ENCODE measurements at places on chromosomes 6 and 20.
A peak's percentile ranks its signal among the peaks of the same experiment; 100 is the strongest.

DNA sequence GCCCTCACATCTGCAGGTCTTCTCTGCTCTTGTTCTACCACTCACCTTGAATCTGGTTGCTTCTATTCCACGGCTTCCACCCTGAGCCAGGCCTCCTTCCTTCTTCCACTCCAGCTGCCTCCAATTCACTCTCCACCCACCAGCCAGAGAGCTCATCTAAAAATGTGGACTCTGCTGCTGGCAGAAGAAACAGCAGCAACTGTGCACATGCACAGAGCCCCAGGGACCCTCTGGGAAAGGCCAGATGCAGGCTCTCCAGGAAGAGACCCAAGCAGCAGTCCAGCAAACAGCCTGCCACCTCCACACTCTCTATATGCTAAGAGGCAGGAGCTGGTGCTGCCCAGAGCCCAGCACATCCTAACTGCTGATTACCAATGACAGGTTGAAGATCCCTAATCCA is 162.6 kb upstream of the TOP1 start:
- no peak overlapping the region for H3K27ac ChIP-seq
- DNase-seq: no peak
- no peaks in the 10 kb centered on the region for H3K36me3 ChIP-seq
- H3K4me1 ChIP-seq: no peaks in the 10 kb centered on the region
- H3K4me3 ChIP-seq: no peak overlapping the region
- H3K27me3 ChIP-seq: no peaks in the 10 kb centered on the region

GRCh38 chr6:130215526-130215925 is 7.2 kb downstream of the SAMD3 start:
- H3K4me1 ChIP-seq: no peaks in the 10 kb centered on the region
- DNase-seq: no peak

- DNase-seq: no peak
- no peak overlapping the region for H3K4me3 ChIP-seq
- H3K27ac ChIP-seq: no peak overlapping the region
- no peaks in the 10 kb centered on the region for H3K36me3 ChIP-seq
- H3K27me3 ChIP-seq: no peaks in the 10 kb centered on the region
- no peaks in the 10 kb centered on the region for H3K4me1 ChIP-seq
Measured at GRCh38 chr6:119340796-119341487, 8.6 kb downstream of the MAN1A1 start.

DNA sequence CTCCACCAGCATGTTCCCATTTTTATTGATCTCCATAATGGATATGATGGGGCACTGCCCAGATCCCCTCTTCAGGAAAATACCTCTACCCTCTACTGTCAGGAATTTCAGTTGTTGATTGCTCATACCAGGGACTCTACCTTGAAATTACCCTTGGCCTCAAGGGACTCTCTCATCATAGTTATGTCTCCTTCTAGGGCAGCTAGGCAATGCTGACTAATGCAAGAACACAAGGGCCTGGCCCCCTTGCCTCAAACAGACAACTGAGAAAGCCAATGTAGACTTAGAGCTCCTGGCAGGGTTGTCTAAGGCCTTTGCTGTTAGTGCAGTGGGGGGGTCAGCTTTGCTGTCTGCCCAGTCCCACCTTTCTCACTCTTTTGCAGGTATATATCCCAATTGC is 493.1 kb downstream of the BTBD3 start:
- H3K4me1 ChIP-seq: no peaks in the 10 kb centered on the region
- H3K27me3 ChIP-seq: no peaks in the 10 kb centered on the region
- no peak overlapping the region for H3K27ac ChIP-seq
- no peak overlapping the region for H3K4me3 ChIP-seq
- no peak for DNase-seq

DNA sequence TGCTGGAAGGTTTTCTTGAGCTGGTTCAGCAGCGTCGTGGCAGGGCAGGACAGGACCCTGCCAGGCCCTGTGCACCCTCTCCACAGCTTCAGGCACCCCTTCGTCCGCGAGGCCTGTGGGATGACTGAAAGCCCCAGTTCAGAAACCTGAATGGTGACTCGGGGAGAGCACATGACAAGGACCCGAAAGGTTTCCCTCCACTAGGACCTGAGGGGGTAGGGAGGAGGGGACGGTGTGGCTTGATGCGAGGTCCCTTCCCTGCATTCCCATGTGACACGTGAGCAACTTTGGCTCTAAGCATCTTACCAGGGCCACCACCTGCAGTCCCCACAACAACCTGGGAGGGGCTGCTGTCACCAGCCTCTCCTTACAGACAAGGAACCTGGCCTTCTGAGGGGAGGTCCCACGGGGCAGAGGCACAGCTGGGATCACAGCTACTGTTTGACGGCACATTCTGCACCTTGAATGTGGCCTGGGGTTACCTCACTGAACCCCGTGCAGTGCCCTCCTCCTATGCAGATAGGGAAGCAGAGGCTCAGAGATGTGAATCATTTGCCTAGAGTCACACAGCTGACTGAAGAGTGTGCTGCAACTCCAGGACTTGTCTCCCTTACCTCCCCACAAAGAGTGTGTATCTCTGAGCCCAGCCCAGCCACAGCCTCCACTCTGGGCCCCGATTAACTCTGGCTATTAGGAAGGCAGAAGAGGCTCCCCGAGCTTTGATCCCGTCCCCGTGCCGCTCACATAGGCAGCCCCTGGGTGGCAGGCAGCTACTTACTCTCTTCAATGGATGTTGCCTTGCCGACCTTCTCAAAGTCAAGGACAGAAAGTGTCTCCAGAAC is 84.6 kb downstream of the PTPN1 start:
- no peaks in the 10 kb centered on the region for H3K36me3 ChIP-seq
- H3K27ac ChIP-seq: no peak overlapping the region
- H3K27me3 ChIP-seq: no peaks in the 10 kb centered on the region
- H3K4me3 ChIP-seq: no peak overlapping the region

GRCh38 chr20:17533396-17533795 is 2.2 kb upstream of the BFSP1 start:
- no peak overlapping the region for H3K4me3 ChIP-seq
- no peak for DNase-seq
- H3K4me1 ChIP-seq: peaks cover 4% of the 10 kb centered on the region
- no peak overlapping the region for H3K27ac ChIP-seq

- H3K36me3 ChIP-seq: no peaks in the 10 kb centered on the region
- H3K27me3 ChIP-seq: no peaks in the 10 kb centered on the region
- no peak overlapping the region for H3K4me3 ChIP-seq
- peaks cover 9% of the 10 kb centered on the region for H3K4me1 ChIP-seq
Measured at GRCh38 chr6:40946738-40947301, 92.2 kb downstream of the UNC5CL start.

DNA sequence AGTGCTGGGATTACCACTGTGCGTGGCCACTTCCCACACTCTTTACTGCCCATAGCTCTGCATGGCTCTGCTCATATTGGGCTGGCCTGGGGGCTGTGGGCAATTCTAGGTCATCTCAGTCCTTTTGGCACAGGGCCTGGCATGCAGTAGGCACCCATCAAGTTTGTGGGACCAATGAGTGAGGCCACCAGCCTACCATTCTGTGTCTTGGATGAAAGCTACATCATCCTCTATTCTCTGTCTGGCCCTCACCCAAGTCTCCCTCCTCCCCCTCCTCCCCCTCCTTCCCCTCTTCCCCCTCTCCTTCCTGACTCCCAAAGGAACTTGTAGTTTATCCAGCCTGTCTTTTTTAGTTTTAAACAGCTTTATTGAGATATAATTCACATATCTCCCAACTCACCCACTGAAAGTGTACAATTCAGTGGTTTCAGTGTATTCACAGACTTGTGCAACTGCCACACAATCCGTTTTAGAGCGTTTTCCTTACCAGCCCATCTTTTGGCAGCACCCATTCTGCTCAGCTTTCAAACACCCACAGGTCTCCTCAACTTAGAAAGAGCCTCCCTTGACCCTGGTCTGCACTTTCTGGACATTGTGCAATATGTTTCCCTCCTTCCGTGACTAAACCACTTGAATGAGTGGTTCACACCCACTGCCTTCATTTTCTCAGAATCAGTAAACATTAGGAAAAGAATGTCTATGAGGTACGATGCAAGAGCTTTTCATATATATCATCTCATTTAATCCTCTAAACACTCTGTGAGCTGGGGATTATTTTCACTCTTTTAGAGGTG is 21.5 kb upstream of the MRPS18A start:
- H3K27me3 ChIP-seq: no peaks in the 10 kb centered on the region
- H3K4me3 ChIP-seq: no peak overlapping the region
- H3K4me1 ChIP-seq: peaks cover 2% of the 10 kb centered on the region
- H3K36me3 ChIP-seq: no peaks in the 10 kb centered on the region
- H3K27ac ChIP-seq: no peak overlapping the region

GRCh38 chr6:13769655-13770053 is 44.7 kb downstream of the MCUR1 start:
- H3K27me3 ChIP-seq: no peaks in the 10 kb centered on the region
- no peak overlapping the region for H3K4me3 ChIP-seq
- peak; percentile 20 for DNase-seq

- no peak overlapping the region for H3K27ac ChIP-seq
- H3K4me3 ChIP-seq: no peak overlapping the region
- no peak for DNase-seq
- no peaks in the 10 kb centered on the region for H3K36me3 ChIP-seq
Measured at GRCh38 chr6:5373430-5373829, 112.1 kb downstream of the FARS2 start.

- H3K36me3 ChIP-seq: no peaks in the 10 kb centered on the region
- H3K27ac ChIP-seq: no peak overlapping the region
- no peak for DNase-seq
- no peaks in the 10 kb centered on the region for H3K27me3 ChIP-seq
Measured at GRCh38 chr6:18585032-18585573, 198.0 kb downstream of the RNF144B start.

- no peak overlapping the region for H3K4me3 ChIP-seq
- no peaks in the 10 kb centered on the region for H3K36me3 ChIP-seq
- no peaks in the 10 kb centered on the region for H3K27me3 ChIP-seq
- no peak for DNase-seq
- H3K27ac ChIP-seq: no peak overlapping the region
Measured at GRCh38 chr6:15580326-15580725, 82.5 kb downstream of the DTNBP1 start.

- no peaks in the 10 kb centered on the region for H3K36me3 ChIP-seq
- no peaks in the 10 kb centered on the region for H3K27me3 ChIP-seq
- H3K4me1 ChIP-seq: no peaks in the 10 kb centered on the region
- H3K4me3 ChIP-seq: no peak overlapping the region
Measured at GRCh38 chr20:32427996-32428395, 69.9 kb downstream of the ASXL1 start.

GRCh38 chr6:157748839-157749571 is 74.0 kb upstream of the SNX9 start:
- no peaks in the 10 kb centered on the region for H3K4me1 ChIP-seq
- H3K27ac ChIP-seq: no peak overlapping the region
- DNase-seq: no peak
- H3K27me3 ChIP-seq: no peaks in the 10 kb centered on the region

DNA sequence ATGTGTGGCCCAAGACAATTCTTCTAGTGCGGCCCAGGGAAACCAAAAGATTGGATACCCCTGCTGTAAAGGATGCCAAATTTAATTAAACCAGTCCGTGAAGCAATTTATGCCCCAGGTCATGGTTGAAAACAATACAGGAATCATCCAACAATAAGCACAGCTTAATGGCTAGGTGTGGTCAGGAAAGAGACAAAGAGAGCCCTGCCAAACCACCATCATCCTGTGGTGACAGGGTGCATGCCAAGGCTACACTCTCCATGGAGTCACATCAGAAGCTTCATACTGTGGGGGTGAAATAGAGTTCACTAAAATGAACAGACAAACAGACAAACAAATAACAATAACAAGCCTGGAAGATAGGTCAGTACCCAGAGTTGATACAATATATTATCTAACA is 62.7 kb downstream of the DZANK1 start:
- no peak for DNase-seq
- H3K27me3 ChIP-seq: no peaks in the 10 kb centered on the region

DNA sequence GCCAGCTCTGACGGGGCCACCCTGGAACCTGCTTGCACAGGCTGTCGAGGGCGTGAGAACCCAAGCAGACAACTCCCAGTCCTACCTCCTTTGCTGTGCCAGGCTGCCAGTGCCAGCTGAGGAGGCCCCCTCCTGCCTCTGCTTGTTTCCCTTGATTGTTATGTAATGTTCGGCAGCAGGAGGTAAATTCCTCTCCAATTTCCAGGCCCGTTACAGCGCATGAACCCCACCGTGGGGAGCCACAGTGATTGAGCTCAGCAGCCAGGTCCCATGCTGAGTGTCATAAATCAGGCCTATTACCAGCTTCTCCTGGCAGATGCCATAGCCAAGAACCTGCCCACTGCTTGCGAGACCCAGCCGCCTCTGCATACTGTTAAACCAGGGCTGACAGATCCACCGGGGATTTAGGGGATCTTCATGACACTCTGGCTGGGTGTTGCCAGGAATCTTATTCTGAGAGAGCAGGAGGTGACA is 320.5 kb downstream of the DHX35 start:
- no peak for DNase-seq
- peaks cover 8% of the 10 kb centered on the region for H3K4me1 ChIP-seq
- no peaks in the 10 kb centered on the region for H3K27me3 ChIP-seq

DNA sequence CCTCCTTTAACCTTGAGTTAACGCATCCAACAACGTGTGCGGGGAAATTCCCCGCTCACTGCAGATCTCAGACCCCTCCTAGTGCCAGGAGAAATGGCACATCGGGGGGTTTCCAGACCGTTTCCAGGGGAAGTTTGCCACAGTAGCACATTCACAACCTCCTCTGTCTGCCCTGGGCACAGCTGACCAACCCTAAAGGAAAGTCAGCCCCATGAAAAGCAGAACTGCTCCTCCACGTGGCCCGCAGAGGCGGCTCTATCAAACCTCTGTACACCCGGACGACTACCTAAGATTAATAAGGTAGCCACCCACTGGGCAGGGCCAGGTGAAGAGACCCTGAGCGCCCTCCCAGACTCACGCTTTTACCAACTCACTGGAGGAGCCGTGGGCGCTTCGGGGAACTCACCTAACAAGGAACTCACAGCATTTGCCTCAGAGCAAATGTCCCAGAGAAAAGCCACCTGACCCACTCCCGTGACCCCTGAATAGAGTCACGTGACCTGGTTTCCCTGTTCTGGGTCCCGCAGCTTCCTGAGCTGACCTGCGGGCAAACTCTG is 93.1 kb downstream of the PRND start:
- H3K4me3 ChIP-seq: no peak overlapping the region
- no peaks in the 10 kb centered on the region for H3K27me3 ChIP-seq
- no peaks in the 10 kb centered on the region for H3K36me3 ChIP-seq
- H3K4me1 ChIP-seq: peaks cover 1% of the 10 kb centered on the region

- H3K27ac ChIP-seq: no peak overlapping the region
- no peaks in the 10 kb centered on the region for H3K4me1 ChIP-seq
- no peak for DNase-seq
- no peak overlapping the region for H3K4me3 ChIP-seq
Measured at GRCh38 chr6:138307816-138308730, 69.6 kb upstream of the SMIM28 start.

GRCh38 chr6:40436685-40437604 is 150.2 kb downstream of the LRFN2 start:
- H3K4me1 ChIP-seq: 0 out of 2 replicates have a peak, but pooled peaks cover 2% of the 10 kb centered on the region
- H3K4me3 ChIP-seq: no peak overlapping the region
- DNase-seq: no peak
- no peaks in the 10 kb centered on the region for H3K27me3 ChIP-seq

DNA sequence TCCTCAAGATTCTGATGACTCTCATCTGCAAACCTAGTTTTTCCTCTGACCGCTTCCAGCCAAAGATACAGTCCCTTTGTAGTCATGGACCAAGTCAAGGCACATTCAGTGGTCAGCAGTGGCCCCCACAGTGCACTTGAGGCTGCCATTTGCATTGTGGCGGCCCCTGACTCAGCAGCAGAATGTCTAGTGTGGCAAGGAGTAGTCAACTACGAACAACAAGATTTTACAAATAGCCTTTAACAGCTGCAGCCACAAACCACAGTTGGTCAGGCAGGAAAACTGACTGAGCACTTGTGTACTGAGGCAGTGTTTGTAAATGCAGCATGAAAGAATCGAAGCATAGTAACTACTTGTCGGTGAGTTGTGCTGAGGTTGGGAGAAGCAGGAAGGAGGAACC is 49.6 kb downstream of the SLC2A12 start:
- H3K4me3 ChIP-seq: no peak overlapping the region
- no peaks in the 10 kb centered on the region for H3K4me1 ChIP-seq
- no peak for DNase-seq
- no peaks in the 10 kb centered on the region for H3K27me3 ChIP-seq

Data from iPS DF 6.9 (cell line).